Bone marrow (tissue), 2 donors: ENCODE measurements at places on chromosomes 13 and 19.

DNA sequence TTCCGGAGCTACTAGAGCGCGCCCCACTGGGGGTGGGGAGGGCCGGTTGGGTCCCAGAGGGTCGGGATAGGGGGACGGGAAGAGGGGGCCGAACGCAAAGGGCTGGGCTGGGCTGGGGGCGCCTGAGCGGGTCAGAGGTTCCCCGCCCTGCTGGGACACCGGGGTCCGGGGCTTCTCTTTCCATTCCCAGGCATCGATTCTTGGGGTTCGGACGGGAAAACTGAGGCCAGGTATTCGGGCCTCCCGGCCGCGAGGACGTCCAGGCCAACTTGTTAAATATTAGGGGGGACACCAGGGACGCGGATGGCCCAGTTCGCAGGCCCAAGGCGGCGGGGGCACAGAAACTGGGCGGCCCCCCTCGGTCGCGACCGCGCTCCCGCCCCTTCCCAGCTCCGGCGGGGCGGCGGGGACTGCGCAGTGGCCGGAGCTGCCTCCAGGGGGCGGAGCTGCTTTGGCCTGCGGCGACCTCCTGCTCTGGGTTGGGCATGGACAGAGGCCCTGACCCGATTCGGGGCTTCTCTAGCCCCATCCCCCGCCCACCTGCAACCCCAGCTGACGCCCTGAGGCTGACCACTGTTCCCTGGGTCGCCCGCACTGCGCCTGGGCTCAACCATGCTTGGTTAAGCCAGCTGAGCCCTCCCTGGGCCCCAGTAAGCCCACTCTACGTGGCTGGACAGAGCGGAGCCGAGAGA lies 1.2 kb upstream of the KLF16 start:
- DNase-seq = peak; percentile 72

GRCh38 chr19:1155352-1156304 lies 18.4 kb downstream of the SBNO2 start:
- DNase-seq = no peak

- DNase-seq = no peak
These were observed 14.7 kb upstream of the POSTN start for GRCh38 chr13:37613236-37613635.

DNA sequence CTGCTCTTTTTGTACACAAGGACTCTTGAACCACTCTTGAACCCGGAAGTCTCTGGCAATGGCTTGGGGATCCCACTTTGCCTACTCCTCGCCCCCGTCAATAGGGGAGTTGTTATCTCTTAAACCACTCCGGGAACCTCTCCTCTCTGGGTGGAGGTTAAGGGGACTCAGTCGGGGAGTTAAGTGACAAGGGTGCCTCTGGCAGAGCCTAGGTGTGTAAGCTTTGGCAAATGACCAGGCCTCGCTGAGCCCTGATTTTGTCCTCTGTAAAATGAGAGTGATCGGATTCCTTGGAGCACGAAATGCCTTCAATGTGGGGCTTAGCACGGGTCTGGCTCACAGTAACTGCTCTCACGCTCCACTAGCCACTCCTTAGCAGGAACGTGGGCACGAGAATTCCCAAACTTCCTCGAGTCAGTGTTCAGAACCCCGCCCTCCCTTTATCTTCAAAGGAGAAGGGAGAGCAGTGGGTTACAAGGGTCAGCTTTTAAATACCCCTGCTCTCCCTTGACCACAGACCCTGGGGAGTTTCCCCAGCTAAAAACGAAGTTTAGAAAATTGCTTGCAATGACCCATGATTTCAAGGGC lies 193.3 kb downstream of the KATNAL1 start:
- DNase-seq = no peak

DNA sequence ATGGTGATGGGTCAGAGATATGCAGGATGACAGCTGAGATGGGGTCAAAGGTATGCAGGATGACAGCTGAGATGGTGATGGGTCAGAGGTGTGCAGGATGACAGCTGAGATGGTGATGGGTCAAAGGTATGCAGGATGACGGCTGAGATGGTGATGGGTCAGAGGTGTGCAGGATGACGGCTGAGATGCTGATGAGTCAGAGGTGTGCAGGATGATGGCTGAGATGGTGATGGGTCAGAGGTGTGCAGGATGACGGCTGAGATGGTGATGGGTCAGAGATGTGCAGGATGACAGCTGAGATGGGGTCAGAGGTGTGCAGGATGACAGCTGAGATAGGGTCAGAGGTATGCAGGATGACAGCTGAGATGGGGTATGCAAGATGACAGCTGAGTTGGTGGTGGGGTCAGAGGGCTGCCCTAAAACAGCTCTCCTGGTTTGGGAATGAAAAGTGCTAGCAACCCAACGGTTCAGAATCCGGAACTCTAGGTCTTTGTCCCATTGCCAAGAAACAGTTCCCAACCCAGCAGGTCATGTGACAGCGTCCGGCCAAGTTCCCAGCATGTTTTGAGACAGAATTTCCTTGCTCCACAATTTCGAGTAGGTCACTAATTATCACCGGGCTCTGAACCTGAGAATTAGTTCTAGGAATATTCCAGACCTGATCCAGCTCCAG lies 3.2 kb downstream of the SELENOW start:
- no peak for DNase-seq

DNA sequence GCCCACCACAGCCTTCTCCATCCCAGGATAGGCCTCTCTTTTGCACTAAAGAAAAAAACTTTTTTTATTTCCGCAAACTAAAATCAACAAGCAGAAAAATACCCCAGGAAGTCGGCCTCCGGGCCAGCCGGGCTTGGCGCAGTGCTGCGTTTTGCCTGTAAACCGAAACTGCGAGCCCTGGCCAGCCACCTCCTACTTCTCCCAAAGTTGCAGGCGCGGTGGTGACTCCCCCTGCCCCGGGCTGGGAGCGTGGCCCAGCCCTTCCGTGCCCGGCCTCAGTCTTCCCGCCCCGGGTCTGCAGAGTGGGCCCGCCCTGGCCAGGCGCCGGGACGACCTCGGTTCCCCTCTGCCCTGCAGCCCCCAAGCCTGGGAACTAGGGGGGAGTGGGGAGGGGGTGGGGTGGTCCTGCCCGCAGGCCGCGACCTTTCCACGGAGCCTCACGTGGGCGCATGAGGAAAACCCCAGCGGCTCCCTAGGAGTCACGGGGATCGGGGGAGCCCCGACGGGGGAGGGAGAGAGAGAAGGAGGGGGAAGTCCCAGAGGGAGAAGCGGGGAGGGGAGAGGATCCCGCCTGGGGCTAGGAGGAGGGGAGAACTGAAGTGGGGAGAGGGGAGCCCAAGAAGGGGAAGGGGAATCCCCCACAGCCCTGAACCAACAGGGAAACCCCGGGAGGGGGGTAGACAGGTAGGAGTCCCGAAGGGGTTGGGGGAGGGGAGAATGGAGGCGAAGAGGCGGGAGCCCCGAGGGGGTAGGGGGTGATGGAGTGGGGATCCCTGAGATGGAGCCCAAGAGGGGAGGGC lies 3.0 kb downstream of the GADD45B start:
- DNase-seq = peak; percentile 55

- DNase-seq = no peak
These were observed 20.3 kb downstream of the CHST8 start for GRCh38 chr19:33641956-33642498.

GRCh38 chr19:13869281-13869680 lies 7.7 kb upstream of the NANOS3 start:
- no peak for DNase-seq

GRCh38 chr19:38683393-38684077 lies 36.1 kb downstream of the ACTN4 start:
- DNase-seq = peak; percentile 64

- DNase-seq = no peak
These were observed 253.5 kb downstream of the LHFPL6 start for GRCh38 chr13:39349391-39349960.

GRCh38 chr19:9872618-9873242 lies 37.6 kb downstream of the PIN1 start:
- no peak for DNase-seq

GRCh38 chr19:45354241-45354842 lies 13.8 kb downstream of the KLC3 start:
- DNase-seq = no peak
